ENCODE measurements at places on chromosomes 1 and 21.

- DNase-seq, result peak; percentile 32
- peaks cover 68% of the 10 kb centered on the region for H3K4me1 ChIP-seq
- H3K36me3 ChIP-seq, result peaks cover 52% of the 10 kb centered on the region
- no peaks in the 10 kb centered on the region for H3K27me3 ChIP-seq
- H3K4me3 ChIP-seq, result peak overlapping the region; percentile 90
These were observed 2.6 kb downstream of the IRF2BP2 start for GRCh38 chr1:234607109-234608024.

- no peak overlapping the region for H3K4me3 ChIP-seq
- H3K27ac ChIP-seq, result no peak overlapping the region
- H3K4me1 ChIP-seq, result peaks cover 12% of the 10 kb centered on the region
- DNase-seq, result no peak
- H3K27me3 ChIP-seq, result no peaks in the 10 kb centered on the region
These were observed 6.3 kb upstream of the PHTF1 start for GRCh38 chr1:113765306-113766230.

DNA sequence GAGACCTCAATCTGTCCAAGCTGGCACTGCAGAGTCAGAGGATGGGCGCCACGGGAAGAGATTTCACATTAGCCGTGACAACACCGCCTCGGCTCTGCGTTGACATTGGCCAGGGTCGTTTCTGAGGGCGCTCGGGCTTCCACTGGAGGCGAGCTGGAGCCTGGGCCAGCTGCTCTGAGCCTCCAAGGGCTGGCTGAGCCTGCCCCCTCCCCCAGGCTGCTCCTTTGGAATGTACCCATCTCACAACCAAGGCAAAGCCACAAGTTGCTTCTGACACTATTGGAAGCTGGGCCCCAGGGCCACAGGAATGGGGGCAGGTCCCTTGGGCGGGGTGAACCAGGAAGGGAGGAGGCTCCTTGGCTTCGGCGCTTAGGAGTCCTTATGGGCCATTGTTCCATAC lies 12.7 kb downstream of the GPR3 start:
- H3K4me1 ChIP-seq, result peaks cover 66% of the 10 kb centered on the region
- H3K36me3 ChIP-seq, result peaks cover 35% of the 10 kb centered on the region
- no peak overlapping the region for H3K4me3 ChIP-seq
- no peak for DNase-seq
- no peaks in the 10 kb centered on the region for H3K27me3 ChIP-seq
- peak overlapping the region; percentile 91 for H3K27ac ChIP-seq

DNA sequence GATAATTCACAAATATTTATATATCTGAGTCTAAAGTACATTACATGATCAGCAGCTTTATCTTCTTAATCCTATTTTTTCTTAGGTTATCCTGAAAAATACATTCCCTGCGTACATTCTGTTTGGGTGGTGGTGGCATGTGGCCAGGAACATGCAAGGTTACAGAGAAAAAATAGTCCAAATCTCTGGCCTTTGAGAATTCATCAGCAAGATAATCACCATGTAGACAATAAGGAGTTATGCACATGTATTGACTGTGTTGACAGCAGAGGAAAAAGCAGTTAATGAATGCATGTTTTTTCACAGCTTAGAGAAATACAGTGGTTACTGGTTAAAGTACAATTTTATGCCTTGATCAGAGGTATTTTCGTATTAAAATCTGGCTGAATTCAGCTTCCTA lies 49.0 kb downstream of the ABCA4 start:
- peaks cover 8% of the 10 kb centered on the region for H3K27me3 ChIP-seq
- no peaks in the 10 kb centered on the region for H3K36me3 ChIP-seq
- H3K4me3 ChIP-seq, result no peak overlapping the region
- no peak for DNase-seq
- H3K4me1 ChIP-seq, result no peaks in the 10 kb centered on the region

DNA sequence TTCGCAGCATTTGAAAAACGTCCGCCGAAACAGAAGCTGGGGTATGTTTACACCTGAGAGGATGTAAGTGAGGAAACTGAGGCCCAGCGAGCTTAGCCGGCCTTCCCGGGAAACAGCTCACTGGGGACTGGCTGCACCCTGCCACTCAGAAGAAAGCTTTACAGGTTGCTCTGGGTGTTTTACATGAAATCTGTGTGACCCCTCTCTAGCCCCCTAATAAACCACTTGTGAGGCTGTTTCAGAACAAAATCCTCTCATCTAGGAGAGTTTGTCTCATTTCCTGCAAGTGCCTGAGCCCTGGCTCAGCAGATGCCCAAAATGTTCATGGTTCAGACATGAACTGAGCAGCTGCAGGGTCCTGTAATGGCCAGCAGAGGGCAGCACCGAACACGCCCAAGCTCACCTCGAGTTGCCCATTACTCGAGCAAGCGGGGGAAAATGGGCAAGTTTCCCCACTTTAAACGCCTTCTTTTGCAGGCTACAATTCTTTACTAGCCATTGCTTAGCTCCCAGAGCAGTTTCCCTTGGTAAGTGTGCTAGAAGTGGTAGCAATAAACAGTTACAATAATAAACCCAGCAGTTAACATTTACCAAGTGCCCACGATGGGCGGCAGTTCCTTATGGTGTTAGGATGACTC lies 76.4 kb downstream of the FHAD1 start:
- H3K4me1 ChIP-seq, result no peaks in the 10 kb centered on the region
- no peaks in the 10 kb centered on the region for H3K36me3 ChIP-seq
- H3K27me3 ChIP-seq, result peaks cover 8% of the 10 kb centered on the region
- DNase-seq, result peak; percentile 46

DNA sequence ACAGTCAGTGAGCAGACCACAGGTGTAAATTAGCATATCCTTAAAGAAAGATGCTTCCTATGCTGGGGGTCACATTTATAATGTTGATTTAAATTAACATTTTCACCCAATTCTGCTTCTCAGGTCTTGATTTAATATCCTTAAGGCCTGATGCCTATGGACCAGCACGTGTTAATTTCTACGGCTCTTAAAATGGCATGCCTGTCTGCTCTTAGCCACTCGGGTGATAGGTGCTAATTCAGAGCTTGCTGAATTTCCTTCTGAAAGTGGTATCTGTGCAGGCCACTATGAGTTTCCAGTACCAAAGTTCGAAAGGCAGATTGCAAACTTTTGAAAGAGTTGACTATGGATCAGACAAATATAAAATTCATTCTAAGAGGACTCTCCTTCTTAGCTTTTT lies 487.4 kb upstream of the ADGRL2 start:
- no peaks in the 10 kb centered on the region for H3K27me3 ChIP-seq
- H3K4me1 ChIP-seq, result no peaks in the 10 kb centered on the region
- no peak overlapping the region for H3K27ac ChIP-seq
- no peak for DNase-seq

GRCh38 chr1:240092301-240093119 lies 827 bp downstream of the FMN2 start:
- no peak overlapping the region for H3K27ac ChIP-seq
- H3K36me3 ChIP-seq, result no peaks in the 10 kb centered on the region
- H3K4me3 ChIP-seq, result no peak overlapping the region
- H3K4me1 ChIP-seq, result peaks cover 5% of the 10 kb centered on the region
- DNase-seq, result no peak

GRCh38 chr1:221867003-221867402 lies 125.1 kb upstream of the DUSP10 start:
- H3K27ac ChIP-seq, result no peak overlapping the region
- H3K27me3 ChIP-seq, result no peaks in the 10 kb centered on the region
- no peaks in the 10 kb centered on the region for H3K36me3 ChIP-seq

GRCh38 chr1:14924455-14925331 lies 228.9 kb upstream of the TMEM51 start:
- no peak overlapping the region for H3K27ac ChIP-seq
- H3K27me3 ChIP-seq, result peaks cover 48% of the 10 kb centered on the region
- H3K36me3 ChIP-seq, result no peaks in the 10 kb centered on the region
- DNase-seq, result peak; percentile 16
- H3K4me1 ChIP-seq, result peaks cover 9% of the 10 kb centered on the region

GRCh38 chr1:63721531-63722189 lies 52.2 kb upstream of the ROR1 start:
- no peak overlapping the region for H3K4me3 ChIP-seq
- no peaks in the 10 kb centered on the region for H3K36me3 ChIP-seq
- no peak for DNase-seq
- H3K27ac ChIP-seq, result no peak overlapping the region
- H3K27me3 ChIP-seq, result peaks cover 3% of the 10 kb centered on the region

DNA sequence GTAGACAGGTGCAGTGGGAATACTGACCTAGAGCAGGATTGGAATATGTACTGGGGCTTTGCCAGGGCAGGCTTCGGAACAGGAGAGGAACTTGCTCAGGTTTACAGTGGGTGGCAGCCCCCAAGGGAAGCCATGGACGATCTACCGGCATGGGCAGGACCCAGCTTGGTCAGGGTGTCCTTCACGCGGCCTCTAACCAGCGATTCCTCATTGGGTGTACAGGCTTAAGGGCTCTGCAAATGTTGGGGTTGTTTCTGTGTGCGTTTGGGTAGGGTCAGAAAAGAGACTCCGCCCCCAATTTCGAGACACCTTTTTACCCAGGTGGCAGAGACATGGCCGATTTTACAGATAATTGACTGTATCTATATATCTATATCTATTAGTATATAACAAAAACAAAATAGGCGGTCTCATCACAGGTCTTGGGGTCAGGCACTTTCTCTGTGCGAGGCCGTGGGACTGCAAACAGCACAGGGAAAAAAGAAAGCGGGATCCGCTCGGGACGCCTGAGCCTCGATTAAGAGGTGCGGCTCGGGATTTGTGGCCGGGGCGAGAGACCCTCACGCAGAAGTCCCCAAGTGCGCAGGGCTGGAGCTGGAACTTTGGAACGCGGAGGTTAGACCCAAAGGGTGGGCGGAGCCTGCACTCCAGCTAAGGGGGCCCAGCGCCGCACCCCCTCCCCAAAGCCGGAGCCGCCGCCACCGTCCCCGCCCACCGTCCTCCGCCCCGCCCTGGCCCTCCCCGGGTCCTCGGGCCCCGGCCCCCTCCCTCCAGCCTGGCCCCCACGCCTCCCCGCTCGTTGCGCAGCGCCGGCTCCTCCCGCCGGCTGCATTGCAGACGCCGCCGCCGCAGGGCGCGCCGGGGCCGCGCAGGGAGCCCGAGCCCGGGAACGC lies 67.5 kb upstream of the VAMP3 start:
- peak overlapping the region; percentile 78 for H3K4me3 ChIP-seq
- no peaks in the 10 kb centered on the region for H3K36me3 ChIP-seq
- H3K27me3 ChIP-seq, result peaks cover 10% of the 10 kb centered on the region
- DNase-seq, result no peak

DNA sequence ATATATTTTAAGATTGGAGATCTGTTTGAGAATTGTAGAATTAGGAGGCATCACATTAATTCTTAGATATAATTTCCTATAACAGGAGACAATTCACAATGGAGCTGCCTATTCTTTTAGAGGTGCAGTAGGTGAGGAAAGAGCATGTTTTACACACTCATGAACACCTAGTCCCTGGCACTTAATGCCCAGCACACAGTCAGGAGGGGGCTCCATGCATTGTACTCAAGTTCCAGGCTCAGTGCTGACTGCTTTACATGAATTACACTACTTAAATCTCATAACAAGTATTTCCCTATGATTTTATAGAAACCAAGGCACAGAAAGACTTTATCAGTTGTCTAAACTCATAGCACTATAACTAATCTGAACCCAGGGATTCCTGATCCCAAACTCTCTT lies 360 bp upstream of the GBP3 start:
- peaks cover 39% of the 10 kb centered on the region for H3K4me1 ChIP-seq
- H3K4me3 ChIP-seq, result peak overlapping the region; percentile 92
- no peak for DNase-seq
- peak overlapping the region; percentile 93 for H3K27ac ChIP-seq

- H3K36me3 ChIP-seq, result no peaks in the 10 kb centered on the region
- no peak overlapping the region for H3K27ac ChIP-seq
- H3K4me3 ChIP-seq, result no peak overlapping the region
These were observed 57.3 kb upstream of the ZNF648 start for GRCh38 chr1:182118851-182119250.

DNA sequence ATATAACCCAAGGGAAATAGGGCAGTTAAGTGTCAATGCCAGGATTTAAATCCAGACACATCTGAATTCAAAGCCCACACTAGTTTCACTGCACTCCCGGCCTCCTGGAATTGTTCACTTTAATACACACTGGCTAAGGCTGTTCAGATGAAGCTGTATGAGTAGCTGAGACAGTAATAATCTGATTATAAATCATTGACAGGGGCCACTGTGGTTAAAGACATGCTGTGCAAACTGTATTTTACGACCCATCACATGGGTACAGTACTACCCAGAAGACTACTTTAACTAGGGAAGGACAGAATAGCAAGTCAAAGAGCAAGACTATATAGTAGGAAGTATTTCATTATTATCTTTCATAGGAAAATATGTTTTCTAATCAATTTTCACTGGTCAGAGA lies 16.1 kb upstream of the NTNG1 start:
- no peak for DNase-seq
- no peaks in the 10 kb centered on the region for H3K4me1 ChIP-seq
- no peak overlapping the region for H3K27ac ChIP-seq
- no peak overlapping the region for H3K4me3 ChIP-seq
- H3K36me3 ChIP-seq, result no peaks in the 10 kb centered on the region

- no peaks in the 10 kb centered on the region for H3K4me1 ChIP-seq
- no peak overlapping the region for H3K27ac ChIP-seq
These were observed 136.5 kb upstream of the ETS2 start for GRCh38 chr21:38669186-38669585.

- H3K4me3 ChIP-seq, result no peak overlapping the region
- H3K36me3 ChIP-seq, result no peaks in the 10 kb centered on the region
- no peak for DNase-seq
- no peak overlapping the region for H3K27ac ChIP-seq
- no peaks in the 10 kb centered on the region for H3K27me3 ChIP-seq
These were observed 132.4 kb downstream of the DSCAM start for GRCh38 chr21:40714536-40714935.

GRCh38 chr1:27153927-27154358 lies 982 bp downstream of the SLC9A1 start:
- peaks cover 8% of the 10 kb centered on the region for H3K36me3 ChIP-seq
- H3K27ac ChIP-seq, result peak overlapping the region; percentile 71
- H3K27me3 ChIP-seq, result no peaks in the 10 kb centered on the region
- no peak for DNase-seq
- H3K4me1 ChIP-seq, result peaks cover 55% of the 10 kb centered on the region
- H3K4me3 ChIP-seq, result peak overlapping the region; percentile 86

- H3K27ac ChIP-seq, result peak overlapping the region; percentile 44
- DNase-seq, result no peak
- peaks cover 27% of the 10 kb centered on the region for H3K4me1 ChIP-seq
- no peak overlapping the region for H3K4me3 ChIP-seq
These were observed 53.6 kb downstream of the RERE start for GRCh38 chr1:8763888-8764287.

DNA sequence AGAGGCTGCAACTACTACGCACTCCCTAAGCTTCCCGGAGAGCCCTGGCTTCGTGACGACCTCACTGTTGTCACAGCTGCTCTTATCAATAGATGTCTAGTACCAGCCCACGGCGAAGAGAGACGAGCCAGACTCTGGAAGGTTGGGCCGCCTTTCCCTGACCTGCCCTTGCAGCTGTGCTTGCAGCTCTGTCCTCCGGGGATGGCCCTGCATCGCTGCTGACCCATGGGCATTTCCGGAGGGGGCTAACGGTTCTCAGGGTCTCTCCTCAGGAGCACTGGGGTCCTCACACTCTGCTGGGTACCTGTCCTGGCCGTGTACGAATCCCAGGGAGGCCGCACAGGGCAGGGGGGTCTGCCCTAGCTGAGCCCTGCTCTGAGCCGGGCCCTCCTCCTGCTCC lies 93.8 kb upstream of the COL6A1 start:
- no peaks in the 10 kb centered on the region for H3K27me3 ChIP-seq
- H3K4me1 ChIP-seq, result peaks cover 37% of the 10 kb centered on the region
- no peak for DNase-seq
